ENCODE measurements at places on chromosomes 1 and 21.

DNA sequence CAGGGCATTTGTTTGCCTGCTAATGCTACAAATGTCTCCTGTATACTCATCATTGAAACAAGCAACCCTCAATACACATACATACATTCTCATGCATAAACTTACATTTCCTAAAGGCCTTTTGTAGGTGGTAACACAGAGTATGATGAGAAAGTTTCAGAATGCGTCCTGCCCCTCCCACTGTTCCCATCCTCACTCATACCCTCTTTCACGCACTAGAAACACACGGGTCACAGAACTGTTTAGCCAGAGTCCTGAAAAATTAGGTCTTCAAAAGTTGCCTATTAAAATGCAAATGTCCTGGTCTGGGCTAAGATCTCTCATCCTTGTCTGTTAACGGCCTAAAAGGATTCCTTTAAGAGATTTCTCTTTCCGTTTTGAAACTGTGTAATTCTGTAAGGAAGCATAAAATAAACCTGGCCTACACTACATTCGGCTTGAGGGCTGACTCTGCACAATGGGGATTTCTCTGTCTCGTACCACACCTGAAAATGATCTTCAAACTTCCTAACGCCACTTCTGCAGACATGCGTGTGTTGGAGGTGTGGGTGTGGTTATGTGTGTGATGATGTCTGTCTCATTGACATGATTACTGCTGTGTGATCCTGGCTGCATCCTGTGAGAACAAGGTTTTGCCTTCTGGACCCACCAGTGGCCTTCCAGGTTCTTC lies 5.3 kb upstream of the FCER1A start:
- no peak for DNase-seq

- DNase-seq, result no peak
Measured at GRCh38 chr1:223378754-223379153, 14.5 kb upstream of the CCDC185 start.

- DNase-seq, result peak; percentile 74
Measured at GRCh38 chr1:1291548-1292441, 11.6 kb downstream of the SCNN1D start.

DNA sequence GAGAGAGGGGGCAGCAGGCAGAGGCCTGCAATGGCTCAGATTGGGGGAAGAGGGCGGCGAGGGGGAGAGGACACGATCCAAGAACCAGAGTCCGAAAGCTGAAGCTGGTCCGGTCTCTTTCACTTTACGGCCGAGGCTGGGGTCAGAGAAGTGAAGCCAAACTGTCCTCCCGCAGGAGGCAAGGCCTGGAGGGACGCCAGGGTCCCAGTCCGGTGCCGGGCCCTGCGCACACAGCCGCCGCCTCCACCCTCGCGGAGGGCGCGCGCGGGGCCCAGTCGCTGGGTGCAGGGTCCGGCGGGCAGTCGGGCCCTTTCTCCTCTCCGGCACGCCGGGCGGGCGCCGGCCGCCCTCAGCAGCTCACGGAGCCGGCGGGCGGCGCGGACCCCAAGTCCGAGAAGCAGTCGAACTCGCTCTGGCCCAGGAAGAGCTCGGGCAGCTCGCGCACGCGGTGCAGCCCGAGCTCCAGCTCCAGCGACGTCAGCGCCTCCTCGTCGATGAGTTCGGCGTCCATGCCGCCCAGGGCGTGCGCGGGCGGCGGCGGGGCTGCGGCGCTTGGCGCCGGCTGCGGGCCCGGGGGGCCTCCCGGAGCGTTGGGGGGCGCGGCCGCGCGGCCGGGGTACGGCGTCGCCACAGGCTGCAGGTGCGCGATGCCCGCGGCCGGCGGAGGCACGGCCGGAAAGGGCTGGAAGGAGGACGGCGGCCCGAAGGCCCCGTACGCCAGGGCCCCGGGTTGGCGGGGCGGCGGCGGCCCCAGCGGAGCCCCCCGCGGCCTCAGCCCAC lies 749 bp downstream of the CITED4 start:
- DNase-seq, result peak; percentile 63

DNA sequence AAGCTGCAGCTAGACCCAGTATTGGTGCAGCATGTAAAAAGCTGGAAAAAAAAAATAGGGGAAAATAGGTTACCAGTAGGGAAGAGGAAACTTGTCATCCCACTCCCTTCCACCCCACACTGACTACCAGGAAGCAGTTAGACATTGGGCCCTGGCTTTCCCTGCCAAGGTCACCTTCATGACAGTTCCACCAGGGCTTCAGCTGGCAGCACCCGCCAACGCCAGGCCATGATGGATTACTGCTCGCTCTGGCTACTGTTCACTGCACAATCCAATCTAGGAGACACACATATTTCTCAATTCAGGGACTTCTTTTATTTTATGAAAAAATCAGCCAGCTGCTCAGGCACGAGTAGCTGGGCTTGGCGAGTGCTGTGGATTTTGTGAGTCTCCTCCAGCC lies 127.7 kb downstream of the DMRTA2 start:
- no peak for DNase-seq

- DNase-seq, result no peak
Measured at GRCh38 chr1:206908038-206908437, 10.8 kb downstream of the IL24 start.

DNA sequence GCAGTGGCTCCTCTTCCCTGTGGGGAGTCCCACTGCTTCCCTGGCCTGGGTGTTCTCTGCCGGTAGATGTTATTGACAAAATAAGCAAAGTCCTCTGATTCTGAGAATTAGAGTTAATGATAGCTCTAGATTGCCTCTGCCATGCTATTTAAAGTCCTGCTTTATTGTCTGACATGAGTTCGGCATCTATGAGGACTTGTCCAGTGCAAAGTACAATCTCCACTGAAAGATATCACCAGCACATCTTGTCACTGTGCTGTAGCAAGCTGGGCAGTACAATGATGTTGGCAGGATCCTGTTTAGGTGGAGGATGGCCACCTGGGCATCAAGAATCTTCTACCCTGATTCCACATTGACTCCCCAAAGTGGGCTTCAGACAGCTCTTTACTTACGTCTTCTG lies 54.0 kb upstream of the ATP5PO start:
- no peak for DNase-seq

DNA sequence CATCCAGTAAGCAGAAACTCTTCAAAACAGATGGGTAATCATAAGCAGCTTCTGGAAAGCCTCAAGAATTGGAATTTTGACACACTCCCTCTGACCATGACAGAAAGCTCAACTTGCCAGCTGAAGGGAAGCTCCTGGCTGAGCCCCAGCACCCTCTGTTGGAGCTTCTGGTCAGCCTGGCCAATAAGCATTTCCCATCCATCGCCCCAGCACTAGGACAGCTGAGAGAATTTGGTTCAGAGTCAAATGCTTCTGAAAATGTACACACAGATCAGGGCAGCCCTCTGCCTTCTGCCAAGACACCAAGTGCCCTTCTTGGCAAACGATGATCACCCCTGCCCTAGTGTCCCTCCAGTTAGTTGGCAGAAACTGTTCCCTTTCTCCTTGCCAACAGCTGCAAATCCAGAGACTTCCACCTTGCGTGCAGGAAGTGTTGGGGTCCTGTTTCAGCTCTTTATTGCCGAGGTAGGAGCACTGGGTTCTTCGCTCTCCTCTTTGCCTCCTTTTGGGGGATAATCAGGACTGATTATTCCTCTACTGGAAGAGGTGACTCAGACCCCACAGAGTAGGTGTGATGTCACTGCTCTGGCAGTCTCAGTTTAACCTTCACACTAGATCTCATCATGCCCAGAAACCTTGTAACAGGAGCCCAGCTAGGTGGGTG lies 11.9 kb downstream of the PIGV start:
- peak; percentile 48 for DNase-seq

DNA sequence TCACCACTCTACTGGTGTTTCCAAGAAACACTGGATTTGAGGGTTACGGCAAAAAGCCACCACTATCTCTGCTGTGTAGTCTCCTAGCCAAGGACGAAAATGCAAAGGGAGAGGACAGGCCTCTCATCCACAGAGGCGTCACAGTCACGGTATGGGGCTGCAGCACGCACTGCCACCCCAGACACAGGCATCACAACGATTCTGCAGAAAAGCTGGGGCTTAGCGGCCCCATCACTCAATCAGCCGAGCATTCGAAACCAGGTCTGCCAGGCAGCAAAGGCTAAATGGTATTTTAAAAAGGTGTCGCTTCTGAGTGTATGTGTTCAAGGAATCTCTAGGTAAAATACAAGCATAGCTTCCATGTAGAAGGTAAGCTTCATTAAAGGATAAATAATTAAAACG lies 1.4 kb downstream of the RIPK4 start:
- no peak for DNase-seq

- DNase-seq, result no peak
Measured at GRCh38 chr1:229585338-229585737, 26.8 kb upstream of the ABCB10 start.

Measured in activated CD4-positive, alpha-beta T cell treated with anti-CD3 and anti-CD28 coated beads for 36 hours (primary cell).